Effector memory CD4-positive, alpha-beta T cell (primary cell): ENCODE measurements at places on chromosomes 12 and 14.

GRCh38 chr12:65561798-65562382, 262.4 kb upstream of the HMGA2 start:
- DNase-seq, result no peak

DNA sequence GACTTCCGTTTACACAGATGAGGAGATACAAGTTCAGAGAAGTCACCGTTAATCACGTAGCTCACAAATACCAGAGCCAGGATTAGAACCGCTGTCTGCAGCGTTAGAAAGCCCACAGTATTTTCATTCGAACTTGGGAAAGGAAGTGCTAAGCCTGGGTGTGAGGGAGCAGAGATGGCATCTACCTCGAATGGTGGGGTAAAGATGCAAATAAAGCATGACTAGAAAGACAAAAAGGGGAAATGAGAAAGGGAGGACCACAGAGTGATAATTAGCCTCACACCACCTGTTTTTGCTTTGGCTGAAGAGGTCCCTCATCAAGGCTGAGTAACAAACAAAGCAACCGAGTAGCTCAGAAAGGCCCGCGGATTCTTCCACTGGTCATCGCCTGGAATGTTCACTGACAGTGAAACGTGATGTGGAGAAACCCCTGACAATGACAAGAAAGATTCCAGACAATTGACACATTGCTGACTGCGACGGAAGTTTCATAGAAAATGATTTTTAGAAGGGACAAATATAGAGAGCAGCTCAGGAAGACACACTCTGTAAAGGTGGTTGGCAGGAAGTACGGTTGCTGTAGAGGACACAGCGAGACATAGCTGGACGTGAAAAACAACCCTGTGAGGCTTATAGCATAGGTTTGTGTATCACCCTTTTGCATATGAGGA, 31.5 kb upstream of the BHLHE41 start:
- DNase-seq, result no peak

GRCh38 chr12:29492891-29493290, 4.6 kb downstream of the OVCH1 start:
- DNase-seq, result no peak

- no peak for DNase-seq
Measured at GRCh38 chr14:84404246-84404645, 1125.7 kb upstream of the FLRT2 start.

- no peak for DNase-seq
Measured at GRCh38 chr12:71216725-71217579, 59.2 kb upstream of the TSPAN8 start.

DNA sequence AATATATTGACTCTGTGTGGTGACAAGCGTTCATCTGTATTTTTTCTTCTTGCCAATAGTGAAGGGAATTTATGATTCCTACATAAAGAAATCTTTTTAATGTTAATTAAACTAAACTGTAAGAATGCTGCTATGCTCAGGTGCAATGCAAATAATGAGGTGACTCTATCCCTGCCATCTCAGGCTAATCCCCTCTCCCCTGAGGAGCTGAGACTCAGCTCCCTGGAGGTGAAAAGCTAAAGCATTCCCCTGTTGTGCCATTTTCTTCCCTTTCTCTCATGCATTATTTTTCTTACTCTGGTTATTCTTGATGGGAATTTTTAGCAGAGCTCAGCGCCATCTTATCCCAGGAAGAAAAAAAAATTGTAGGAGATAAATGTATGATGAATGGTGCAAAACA, 113.9 kb upstream of the FGD4 start:
- no peak for DNase-seq

DNA sequence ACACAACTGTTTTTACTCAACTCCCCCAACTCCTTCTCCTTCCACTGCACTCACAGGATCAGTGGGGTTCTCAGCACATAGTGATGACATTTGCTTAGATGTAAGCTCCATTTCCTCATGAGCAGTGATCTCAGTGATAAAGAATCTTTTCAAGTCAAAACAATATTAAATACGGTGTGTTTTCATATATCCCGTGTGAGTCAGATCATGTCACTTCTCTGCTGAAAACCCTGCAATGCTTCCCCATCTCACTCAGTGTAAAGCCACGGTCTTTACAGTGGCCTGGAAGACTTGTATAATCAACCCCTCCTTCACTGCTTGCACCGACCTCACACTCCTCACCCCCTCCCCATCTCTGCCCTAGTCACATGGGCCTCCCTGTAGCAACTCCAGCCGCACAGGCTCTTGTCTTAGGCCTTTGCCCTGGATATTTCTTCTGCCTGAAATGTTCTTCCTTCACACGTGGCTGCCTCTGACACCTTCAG, 149.7 kb upstream of the ARHGAP5 start:
- DNase-seq, result no peak

GRCh38 chr12:104197264-104197663, 18.3 kb upstream of the TXNRD1 start:
- no peak for DNase-seq

DNA sequence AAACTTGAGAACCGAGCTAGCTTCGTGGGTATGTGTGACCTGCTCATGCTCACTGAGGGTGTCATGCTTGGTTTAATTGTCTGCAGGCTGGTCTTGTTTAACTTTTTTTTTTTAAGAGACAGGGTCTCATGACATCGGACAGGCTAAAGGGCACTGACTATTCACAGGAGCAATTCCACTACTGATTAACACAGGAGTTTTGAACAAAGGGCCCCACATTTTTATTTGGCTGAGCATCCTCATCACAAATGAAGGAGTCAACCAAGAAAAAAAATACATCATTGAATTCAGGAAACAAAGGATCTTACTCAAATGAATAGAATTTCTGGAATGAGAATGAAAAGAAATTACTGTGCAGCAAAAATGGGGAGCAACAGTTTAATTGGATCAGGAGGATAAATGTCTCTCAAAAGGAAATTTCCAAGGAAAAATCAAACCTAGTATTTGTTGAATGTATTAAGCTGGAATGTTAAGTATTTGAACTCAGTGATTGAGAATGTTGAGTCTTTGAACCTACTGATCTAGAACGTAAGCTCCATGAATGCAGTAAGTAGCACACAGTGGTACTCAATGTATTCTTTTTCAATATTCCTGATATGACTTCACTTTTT, 20.8 kb upstream of the PYROXD1 start:
- DNase-seq, result no peak

DNA sequence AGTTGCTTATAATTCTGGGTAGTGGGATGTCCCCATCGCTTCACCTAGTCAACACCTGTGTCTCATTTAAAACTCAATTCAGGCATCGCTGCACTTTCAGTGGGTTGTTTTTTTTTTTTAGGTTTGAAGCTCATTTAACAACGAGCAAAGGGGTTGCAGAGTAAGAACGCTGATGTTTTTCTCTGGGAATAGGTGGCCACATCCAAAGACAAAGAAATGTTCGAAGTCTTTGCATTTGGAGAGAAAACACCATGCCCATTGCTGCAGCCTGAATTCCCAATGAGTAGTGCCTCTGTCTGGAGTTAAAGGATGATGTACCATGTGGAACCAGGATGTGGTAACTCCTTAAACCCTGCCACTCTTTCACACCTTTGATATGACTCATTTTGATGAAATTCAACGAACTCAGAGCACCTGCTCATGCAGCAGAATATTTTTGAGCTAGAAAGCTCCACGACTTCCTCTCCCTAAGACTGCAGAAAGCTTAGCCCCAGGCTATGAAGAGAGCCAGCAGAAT, 35.1 kb upstream of the BATF start:
- no peak for DNase-seq

- no peak for DNase-seq
Measured at GRCh38 chr12:27561535-27562350, 37.7 kb downstream of the PPFIBP1 start.

DNA sequence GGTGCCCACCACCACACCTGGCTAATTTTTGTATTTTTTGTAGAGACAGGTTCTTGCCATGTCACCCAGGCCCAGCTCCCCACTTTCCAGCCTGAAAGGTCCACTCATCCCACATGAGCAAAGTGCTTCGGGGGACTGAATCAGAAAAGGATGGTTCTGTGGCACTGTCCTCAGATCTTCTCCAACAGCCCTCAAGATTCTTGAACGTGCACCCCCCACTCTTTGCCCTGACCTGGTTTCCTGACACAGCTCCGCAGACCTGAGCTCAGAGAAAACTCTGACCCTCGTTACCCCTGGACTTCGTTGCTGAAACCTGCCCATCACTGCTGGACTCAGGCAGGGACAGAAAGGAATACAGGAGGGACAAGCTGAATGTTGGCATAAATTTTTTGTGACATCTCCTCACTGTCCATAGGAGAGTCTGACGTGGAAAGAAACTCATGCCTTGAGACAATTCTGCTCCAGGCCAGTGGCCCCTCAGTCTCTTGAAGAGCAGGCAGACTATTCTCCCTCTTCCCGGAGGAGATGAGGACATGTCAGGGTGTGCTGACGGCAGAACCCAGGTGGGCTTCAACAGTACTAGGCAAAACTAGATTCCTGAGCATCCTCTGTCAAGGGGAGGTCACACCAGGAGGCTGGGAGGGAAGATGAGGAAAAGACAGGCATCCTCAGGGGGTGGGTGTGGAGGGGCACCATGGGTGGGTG, 149.3 kb downstream of the DPF3 start:
- DNase-seq, result no peak

GRCh38 chr12:61095111-61095510, 1165.1 kb upstream of the USP15 start:
- DNase-seq, result no peak

DNA sequence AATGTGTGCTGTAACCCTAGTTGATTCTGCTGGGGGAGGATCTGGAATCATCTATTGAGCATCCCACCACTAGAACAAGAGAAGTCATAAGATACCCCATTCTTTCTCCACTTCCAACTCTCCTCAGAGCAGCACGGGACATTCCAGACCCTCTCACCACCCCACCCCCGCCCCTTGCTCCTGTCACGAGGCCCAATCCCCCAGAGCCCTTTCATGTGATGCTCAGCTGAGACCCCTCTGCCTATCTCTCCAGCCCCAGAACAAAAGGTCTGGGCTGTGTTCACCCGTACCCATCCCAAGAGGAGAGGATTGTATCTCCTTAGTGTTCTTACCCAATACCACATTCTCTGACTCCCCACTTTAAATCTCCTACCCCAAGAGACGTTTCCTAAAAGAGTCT, 602 bp downstream of the PMEL start:
- DNase-seq, result no peak

DNA sequence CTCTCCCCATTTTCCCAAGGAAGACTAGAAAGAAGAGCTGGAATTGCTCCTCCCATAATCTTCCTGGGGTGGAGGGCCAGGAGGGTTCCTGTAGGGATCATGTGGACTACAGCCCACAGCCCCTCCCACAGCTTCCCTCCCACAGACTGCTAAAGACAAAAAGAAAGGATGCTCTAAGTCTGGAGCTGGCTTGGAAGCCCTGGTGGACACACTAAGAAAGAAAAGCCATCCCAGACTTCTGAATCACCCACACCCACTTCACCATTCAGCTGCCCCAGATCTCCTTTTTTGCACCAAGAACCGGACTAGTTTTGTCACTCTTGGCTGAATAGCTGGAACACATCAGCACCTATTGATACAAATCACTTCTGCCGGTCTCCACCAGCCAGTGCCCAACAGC, 56.8 kb upstream of the PLXNC1 start:
- DNase-seq, result no peak

DNA sequence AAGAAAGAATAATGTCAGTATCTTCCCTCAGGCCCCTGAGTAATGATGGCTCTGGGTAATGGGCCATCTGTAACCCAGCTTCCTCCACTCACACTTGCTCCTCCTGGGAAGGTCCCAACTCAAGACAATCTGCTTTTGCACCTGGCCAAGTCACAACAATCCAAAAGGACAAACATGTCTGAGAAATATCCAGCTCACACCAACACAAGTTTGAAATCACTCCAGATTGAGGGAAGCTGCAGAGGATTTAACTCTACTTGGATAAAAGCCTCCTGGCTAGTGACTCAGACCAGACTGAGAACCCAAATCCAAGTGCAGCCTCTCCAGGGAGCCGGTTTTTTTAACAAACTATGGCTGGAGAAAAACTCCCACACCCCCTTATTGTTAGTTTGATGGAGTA, 34.2 kb downstream of the RTRAF start:
- DNase-seq, result no peak

DNA sequence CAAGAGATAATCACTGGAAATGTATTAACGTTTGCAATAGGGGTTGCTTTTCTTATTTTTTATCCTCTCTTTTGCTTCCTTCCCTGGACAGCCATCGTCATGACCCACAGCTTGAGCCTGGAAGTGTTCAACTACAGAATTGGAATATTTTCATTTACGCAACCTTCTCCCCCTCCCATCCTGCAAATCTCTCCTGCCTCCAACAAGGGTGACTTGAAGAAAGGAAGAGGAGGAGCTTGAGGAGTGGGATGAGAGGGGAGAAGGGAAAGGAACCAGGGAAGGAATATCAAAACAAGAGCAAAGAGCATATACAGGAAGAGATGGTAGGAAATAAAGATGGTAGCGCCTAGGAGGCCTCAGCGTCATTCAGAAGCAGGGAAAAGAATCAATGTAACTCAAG, 1.6 kb upstream of the MANSC4 start:
- no peak for DNase-seq

GRCh38 chr12:124419292-124420040, 124.6 kb downstream of the RFLNA start:
- no peak for DNase-seq

GRCh38 chr14:38931969-38932652, 170.9 kb downstream of the SEC23A start:
- DNase-seq, result no peak

GRCh38 chr12:124786061-124786964, 77.4 kb downstream of the SCARB1 start:
- no peak for DNase-seq

GRCh38 chr12:115619061-115619460, 658.4 kb downstream of the MED13L start:
- DNase-seq, result no peak

- DNase-seq, result no peak
Measured at GRCh38 chr12:6925540-6926279, 2.0 kb upstream of the ATN1 start.

GRCh38 chr12:115400011-115400410, 716.0 kb upstream of the TBX3 start:
- DNase-seq, result no peak

GRCh38 chr12:71551529-71551928, 111.9 kb downstream of the LGR5 start:
- no peak for DNase-seq

DNA sequence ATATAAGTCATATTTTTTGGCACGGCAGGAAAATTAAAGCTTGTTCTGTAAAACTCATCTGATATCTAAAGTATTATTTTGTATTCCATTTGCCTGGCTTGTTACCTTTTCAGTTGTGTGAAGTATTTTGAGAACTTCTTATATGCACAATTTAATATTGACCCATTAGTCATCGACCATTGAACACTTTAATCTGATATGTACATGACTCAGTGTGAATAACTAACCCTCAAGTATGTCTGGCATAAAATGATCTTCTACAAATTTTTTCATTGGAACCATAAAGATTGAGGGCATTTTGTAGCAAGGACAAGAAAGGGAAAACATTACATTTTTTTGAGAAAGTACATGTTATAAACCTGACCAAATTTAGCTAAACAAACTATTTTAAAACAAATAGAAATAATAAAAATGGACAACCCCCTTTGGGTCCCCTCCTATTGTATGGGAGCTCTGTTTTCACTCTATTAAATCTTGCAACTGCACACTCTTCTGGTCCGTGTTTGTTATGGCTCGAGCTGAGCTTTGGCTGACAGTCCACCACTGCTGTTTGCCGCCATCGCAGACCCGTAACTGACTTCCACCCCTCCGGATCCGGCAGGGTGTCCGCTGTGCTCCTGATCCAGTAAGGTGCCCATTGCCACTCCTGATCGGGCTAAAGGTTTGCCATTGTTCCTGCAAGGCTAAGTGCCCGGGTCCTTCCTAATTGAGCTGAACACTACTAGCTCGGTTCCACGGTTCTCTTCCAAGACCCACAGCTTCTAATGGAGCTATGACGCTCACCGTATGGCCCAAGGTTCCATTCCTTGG, 118.8 kb downstream of the SLC6A15 start:
- no peak for DNase-seq

- no peak for DNase-seq
Measured at GRCh38 chr12:100953677-100954076, 159.1 kb downstream of the ANO4 start.
